Activated CD4-positive, alpha-beta T cell treated with anti-CD3 and anti-CD28 coated beads, Interleukin-2, amount 50 U/mL, for 4 hours (primary cell): ENCODE measurements at places on chromosomes 7 and 10.
A peak's percentile ranks its signal among the peaks of the same experiment; 100 is the strongest.

- peak; percentile 48 for DNase-seq
Measured at GRCh38 chr10:45000752-45001380, at the start of gene ZNF22. Gene ZNF22 (plus strand): TSS chr10:45000923. CDS start chr10:45003369, 2,446 bp downstream.

DNA sequence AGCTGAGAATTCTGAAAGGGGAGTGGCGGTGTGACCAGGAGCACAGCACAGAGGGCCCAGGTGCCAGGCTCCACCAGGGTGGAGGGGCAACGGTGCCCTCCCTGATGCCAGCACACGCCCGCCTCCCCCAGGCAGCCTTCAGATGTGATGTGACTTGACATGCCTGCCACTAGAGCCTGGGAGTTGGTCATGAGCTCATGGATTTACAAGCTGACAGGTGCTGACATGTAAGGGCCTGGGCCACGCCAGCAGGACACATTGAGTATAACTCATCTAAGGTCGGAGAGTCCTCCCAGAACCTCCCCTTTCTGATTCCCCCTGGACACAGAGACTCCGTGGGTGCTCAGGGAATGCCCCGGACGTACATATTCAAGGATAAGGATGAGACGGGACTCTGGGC, 74.2 kb downstream of the LSM5 start:
- DNase-seq, result no peak

GRCh38 chr7:21500117-21500832, 42.6 kb upstream of the DNAH11 start:
- DNase-seq, result no peak

GRCh38 chr7:6650086-6650485, 13.0 kb downstream of the ZNF316 start:
- no peak for DNase-seq

DNA sequence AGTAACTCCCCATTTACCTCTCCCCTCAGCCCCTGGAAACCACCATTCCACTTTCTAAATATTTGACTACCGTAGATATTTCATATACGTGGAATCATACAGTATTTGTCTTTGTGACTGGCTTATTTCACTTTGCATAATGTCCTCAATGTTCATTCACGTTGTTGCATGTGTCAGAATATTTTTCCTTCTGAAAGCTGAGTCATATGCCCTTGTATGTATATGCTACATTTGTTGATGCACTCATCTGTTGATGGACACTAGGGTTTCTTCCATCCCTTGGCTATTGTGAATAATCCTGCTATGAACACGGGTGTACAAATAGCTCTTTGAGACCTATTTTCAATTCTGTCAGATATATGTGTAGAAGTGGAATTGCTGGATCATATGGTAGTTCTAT, 25.8 kb upstream of the TSPAN13 start:
- no peak for DNase-seq

GRCh38 chr7:150435047-150435389, 15.4 kb upstream of the GIMAP8 start:
- DNase-seq, result no peak

GRCh38 chr10:34290412-34291081, 524.5 kb downstream of the PARD3 start:
- DNase-seq, result no peak

DNA sequence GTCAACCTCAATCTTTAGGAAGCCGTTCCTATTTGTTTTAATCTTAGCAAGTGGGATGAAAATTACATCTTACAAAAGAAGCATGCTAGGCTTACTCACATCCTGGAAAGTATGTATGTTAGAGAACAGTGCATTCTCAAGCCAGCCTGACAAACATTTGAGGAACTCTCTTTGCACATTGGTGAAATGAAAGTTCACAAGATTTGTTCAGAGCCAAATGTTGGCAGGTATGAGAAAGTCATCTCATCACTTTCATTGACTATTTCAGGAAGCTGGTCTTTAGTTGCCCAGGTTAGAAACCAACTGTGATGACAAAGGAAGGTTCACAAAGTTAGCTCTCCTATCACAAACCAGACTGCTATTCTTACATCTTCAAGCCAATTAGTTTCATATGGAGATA, 57.1 kb downstream of the ABCB1 start:
- no peak for DNase-seq

DNA sequence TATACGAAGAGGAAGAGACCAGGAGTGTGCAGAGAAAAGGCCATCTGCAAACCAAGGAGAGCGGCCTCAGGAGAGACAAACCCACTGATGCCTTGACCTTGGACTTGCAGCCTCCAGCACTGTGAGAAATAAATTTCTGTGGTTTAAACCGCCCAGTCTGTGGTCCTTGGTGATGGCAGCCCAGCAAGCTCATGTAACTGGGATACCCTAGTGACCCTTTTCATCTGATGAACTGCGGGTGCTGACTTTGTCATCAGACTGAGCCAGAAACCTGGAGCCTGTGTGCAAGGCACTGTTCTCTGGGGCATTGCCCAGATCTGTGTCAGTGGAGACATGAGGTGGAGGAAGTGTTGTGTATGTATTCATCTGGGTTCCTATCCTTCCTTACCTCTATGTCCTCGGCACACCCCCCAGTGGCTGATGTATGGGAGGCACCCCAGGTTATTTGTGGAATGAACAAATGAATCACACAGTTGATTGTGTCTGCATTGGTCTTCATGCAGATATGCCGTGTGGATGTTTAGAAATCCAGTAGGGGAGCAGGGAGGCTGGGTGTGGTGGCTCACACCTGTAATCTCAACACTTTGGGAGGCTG, 64.5 kb upstream of the BTBD16 start:
- DNase-seq, result no peak

- DNase-seq, result peak; percentile 58
Measured at GRCh38 chr7:26202019-26202990, 760 bp downstream of the CBX3 start.

- no peak for DNase-seq
Measured at GRCh38 chr7:48085942-48086341, 3.1 kb upstream of the UPP1 start.

DNA sequence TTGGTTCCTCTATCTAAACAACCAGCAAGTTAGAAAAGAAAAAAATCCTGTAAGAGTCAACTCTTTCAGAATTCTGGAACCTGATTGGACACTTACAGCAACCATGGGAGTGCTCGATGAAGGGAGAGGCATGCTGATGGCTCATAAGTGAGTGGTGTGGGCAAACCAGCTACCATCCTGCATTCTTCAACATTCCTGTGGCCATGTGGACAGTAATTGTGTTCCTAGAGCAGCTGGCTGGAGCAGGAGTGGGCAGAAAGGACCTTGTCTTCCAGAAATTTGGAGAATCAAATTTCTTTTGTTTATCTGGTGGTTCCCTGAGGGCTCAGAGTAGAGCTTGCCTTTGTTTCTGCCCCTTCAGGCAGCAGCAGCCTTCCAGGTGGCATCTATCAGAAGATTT, 22.5 kb upstream of the MYL7 start:
- no peak for DNase-seq

DNA sequence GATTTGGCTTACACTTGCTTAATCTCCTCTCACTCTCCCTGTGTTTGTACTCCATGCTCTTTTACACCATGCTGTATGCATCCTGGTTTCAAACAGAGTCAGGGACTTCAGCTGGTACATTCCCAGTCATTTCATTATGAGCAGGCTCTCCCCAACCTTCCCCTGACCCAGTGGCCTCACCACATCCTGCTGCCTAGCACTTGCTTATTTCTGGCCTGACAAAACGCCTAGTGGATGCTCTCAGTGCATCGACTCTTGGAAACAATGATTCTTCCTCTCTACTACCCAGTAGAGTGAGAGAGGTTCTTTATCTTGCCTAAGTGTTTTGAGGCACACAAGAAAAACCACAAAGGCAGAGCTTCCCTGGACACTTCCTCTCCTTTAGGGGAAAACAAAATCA, 63.4 kb downstream of the CAV1 start:
- no peak for DNase-seq

GRCh38 chr7:152594801-152595200, 81.1 kb downstream of the XRCC2 start:
- no peak for DNase-seq

GRCh38 chr10:69874449-69874848, 72.7 kb downstream of the COL13A1 start:
- DNase-seq, result no peak

GRCh38 chr7:33733870-33734650, 171.3 kb upstream of the BMPER start:
- DNase-seq, result no peak

- no peak for DNase-seq
Measured at GRCh38 chr10:42645103-42645502, 6.7 kb upstream of the ZNF33B start.

GRCh38 chr7:2495418-2496299, 19.5 kb upstream of the GRIFIN start:
- DNase-seq, result no peak

GRCh38 chr7:87226495-87226894, 7.0 kb upstream of the TMEM243 start:
- no peak for DNase-seq

- no peak for DNase-seq
Measured at GRCh38 chr10:69242040-69242851, 22.1 kb downstream of the HKDC1 start.

- DNase-seq, result no peak
Measured at GRCh38 chr7:154743206-154743605, 259.7 kb downstream of the PAXIP1 start.

- DNase-seq, result no peak
Measured at GRCh38 chr7:25586513-25586912, 358.2 kb upstream of the NPVF start.

- DNase-seq, result no peak
Measured at GRCh38 chr7:5170251-5170650, 19.8 kb upstream of the WIPI2 start.

DNA sequence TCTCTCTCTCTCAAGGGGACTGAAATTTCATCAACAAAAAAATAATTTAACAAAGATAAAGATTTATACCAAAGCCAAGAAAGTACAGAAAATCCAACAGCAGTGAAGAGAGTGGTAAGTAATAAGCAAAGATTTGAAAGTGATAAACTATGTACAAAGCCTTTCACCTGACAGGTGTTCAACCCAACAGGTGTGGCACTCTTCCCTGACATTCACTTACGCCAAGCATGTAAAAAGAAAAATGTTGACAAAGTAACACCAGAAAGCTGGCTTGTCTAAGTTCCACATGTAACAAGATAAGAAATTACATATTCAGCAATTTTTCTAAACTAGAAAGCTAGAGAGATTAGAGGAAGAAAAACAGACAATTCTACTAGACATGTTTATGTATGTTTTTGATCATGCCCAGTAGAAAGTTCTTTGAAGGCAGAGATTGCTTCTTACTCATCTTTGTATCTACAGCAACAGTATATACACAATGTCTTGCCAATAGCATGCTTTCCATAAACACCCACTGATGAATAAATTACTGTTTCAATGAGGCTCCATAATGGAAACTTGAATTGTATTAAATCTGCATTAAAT, 468.5 kb downstream of the PARD3 start:
- DNase-seq, result no peak

GRCh38 chr7:67990003-67990402, 993.4 kb downstream of the TYW1 start:
- DNase-seq, result no peak

DNA sequence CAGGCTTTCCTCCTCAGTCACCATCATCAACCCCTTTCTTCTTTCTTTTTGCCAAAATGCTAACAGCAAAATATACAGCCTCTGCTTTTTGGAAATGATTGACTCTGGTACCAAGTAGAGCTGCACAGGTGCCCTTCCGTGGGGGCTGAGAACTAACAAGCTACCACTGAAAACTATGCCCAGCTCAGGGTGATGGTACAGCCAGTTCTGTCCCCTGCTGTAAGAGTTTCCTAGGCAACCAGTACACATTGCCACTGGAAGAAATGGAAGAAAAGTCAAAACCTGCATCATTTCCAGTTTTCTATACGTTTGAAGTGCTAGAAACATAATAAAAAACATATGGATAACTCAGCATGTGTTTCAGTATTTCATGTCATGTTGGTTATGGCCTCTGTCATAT, 297.5 kb downstream of the PRKG1 start:
- DNase-seq, result no peak

DNA sequence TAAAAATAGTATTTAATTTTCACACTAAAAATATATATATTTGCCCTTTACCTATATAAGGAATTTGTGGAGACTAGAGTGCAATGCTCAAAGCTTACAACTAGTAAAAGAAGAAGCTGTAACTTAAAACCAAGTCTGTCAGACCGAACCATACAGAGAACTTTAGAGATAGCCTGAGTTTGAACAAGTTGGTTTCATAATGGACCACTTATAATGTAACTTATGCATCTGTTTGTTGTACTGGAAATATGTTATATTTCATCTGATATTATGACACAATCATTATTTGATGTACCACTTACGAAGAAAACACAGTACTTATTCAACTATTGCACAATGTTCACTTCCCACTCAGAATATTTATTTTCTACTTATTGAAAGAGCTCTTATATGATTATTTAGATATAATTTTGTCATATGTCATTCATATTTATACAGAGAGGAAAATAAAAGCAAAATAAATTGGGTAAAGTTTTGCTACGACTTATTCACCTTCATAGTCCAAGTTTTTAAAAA, 462.8 kb downstream of the ATRNL1 start:
- no peak for DNase-seq

- no peak for DNase-seq
Measured at GRCh38 chr10:85995791-85996190, 370.8 kb downstream of the GRID1 start.

- DNase-seq, result no peak
Measured at GRCh38 chr7:70533614-70534013, 598.3 kb upstream of the GALNT17 start.

GRCh38 chr7:51950813-51951212, 634.2 kb upstream of the COBL start:
- DNase-seq, result no peak
